Activated CD4-positive, alpha-beta T cell treated with anti-CD3 and anti-CD28 coated beads, Interleukin-2, amount 10 ng/mL, durations not matched to agents 24 days and 14 days (primary cell): ENCODE measurements at places on chromosomes 5 and 9. TPM values are rescaled to one million over a fixed set of nuclear protein-coding genes. Genes with fewer than 3 reads are reported as not detected.

Gene OR1J2
- total RNA-seq, result not detected in 2 replicates

Gene ITGA1
- 1.6 and 2.2 TPM in 2 replicates for total RNA-seq

Gene TRIM41
- 31.6 and 35.2 TPM in 2 replicates for total RNA-seq

Gene SAXO1
- total RNA-seq, result not detected in 2 replicates

Gene PRR16
- total RNA-seq, result not detected in 2 replicates

Gene OLFM1
- 0.19 and 0.35 TPM in 2 replicates for total RNA-seq

Gene SPATA31C1
- total RNA-seq, result not detected in 2 replicates

Gene ZNF366
- not detected in 2 replicates for total RNA-seq

Gene ESM1
- total RNA-seq, result not detected in 2 replicates

Gene EDIL3
- not detected in 2 replicates for total RNA-seq

Gene ANKRD18A
- 2.7 and 4.5 TPM in 2 replicates for total RNA-seq
